ENCODE measurements at places on chromosomes 7 and 10.

GRCh38 chr10:62540389-62540788 lies 166.2 kb downstream of the ZNF365 start:
- no peak for DNase-seq

- DNase-seq: no peak
Observed at GRCh38 chr7:157293413-157293788, 43.4 kb upstream of the DNAJB6 start.

DNA sequence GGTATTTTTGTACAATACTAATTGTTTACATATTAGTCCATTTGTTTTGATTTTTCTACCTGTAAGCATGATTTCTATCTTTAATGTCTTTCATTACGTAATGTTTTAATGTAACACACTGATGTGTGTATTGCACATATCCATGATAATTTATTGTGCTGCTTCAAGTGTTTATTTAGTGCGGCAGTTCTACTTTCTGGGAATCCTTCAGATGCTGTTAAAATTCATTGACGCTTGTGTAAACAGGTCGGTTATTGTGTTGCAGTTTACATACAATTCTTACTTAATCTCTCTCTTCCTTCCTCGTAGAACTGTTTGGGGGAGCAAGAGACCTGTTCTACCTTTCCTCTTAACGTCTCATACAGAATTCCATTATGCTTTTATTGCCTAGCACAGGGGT lies 6.9 kb downstream of the TMEM60 start:
- DNase-seq: no peak

DNA sequence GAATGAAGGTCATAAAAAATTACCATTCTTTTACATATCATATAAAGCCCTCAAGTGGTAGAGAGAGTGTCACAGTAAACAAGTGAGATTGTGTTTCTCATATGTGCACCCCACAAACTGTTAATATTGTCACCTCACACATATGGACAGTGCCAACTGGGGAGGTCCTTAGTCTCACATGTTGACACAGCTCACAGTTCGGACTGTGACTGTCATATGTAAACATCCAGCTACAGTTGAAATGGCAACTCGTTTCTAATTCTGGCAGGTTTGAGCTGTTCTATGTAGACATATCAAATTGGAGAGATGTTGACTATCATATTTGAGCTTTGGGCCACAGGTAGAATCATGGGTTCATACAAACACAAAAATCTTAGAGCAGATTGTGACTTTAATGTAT lies 39.4 kb upstream of the ZNF107 start:
- no peak for DNase-seq

- DNase-seq: no peak
Observed at GRCh38 chr7:44914992-44915607, 29.8 kb upstream of the PURB start.

Measured in activated T-helper 1 cell treated with anti-CD3 and anti-CD28 coated beads, Interleukin-2, amount 50 U/mL, for 16 hours (primary cell).